Uterus (tissue), 4 donors: ENCODE measurements at places on chromosomes 6 and 20. TPM values are rescaled to one million over a fixed set of nuclear protein-coding genes. Genes with fewer than 3 reads are reported as not detected.

The REPS1 gene
- 266 TPM for total RNA-seq

The TRIM38 gene
- total RNA-seq, result 18.5 TPM

The ZNF512B gene
- total RNA-seq, result 23.3 TPM

The VSX1 gene
- not detected for total RNA-seq

The OR2H2 gene
- total RNA-seq, result not detected

The SCUBE3 gene
- 3.3 TPM for total RNA-seq

The CNR1 gene
- 6.4 TPM for total RNA-seq

GRCh38 chr6:87914637-87915395, 132.8 kb upstream of the SPACA1 start:
- DNase-seq, result no peak

DNA sequence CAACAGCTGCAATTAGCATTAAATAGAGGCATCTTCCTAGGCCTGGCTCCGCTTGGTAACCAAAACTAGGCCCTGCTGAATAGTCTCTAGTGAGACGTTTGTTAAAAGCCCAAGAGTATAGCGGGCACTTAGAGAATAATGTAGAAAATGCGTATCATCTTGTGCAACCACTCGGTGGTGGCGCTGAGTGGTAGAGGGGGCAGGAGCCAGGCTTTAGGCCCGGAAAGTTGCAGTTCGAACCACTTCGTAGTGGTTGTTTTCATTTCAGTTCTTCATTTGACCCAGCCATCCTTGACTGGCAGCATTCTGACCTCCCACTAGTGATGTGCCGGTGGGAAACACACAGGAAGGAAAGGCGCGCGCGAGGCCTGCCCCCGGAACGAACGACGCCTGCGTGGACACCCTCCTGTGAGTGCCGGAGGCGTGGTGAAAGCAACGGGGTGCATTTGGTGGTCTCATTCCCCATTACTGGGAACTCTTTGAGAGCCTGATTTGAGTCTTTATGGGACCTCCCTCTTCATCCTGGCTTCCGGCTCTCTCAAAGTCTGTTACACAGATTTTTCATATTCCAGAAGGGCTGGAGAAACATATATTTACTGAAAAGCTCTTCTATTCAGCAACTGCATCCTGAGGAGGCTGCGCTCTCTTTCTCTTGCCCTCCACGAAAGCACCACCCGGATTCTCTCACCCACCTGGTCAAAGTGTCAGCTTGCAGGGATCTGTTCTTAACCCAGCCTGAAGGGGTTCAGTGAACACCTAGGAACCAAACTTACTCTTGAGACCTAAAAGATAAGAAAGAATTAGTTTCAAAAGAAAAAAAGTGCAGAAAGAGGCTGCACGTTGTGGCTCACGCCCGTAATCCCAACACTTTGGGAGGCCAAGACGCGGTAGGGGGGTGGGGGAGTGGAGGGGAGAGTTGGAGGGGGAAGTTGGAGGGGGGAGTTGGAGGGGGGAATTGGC, 18.2 kb downstream of the GPX5 start:
- DNase-seq, result peak; percentile 13

DNA sequence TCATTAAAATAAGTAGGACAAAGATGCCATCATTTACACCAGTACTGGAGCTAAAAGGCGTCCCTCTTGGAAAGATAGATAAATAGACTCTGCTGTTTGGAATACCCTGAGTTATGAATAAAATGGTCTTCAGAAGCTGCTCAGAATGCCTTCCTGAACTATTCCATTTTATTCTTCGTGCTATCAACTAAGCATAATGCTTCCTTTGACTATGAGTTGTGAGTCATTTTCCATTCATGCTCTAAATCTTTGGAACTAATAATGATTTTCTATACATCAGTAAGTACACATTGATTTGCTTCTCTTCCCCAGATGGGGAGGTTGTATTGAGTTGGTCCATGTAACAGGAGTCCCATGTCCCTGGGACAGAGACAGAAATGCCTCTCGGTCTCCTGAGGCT, 98.3 kb upstream of the PDE7B start:
- no peak for DNase-seq

- no peak for DNase-seq
Measured at GRCh38 chr6:2830183-2830582, 11.5 kb downstream of the SERPINB1 start.

DNA sequence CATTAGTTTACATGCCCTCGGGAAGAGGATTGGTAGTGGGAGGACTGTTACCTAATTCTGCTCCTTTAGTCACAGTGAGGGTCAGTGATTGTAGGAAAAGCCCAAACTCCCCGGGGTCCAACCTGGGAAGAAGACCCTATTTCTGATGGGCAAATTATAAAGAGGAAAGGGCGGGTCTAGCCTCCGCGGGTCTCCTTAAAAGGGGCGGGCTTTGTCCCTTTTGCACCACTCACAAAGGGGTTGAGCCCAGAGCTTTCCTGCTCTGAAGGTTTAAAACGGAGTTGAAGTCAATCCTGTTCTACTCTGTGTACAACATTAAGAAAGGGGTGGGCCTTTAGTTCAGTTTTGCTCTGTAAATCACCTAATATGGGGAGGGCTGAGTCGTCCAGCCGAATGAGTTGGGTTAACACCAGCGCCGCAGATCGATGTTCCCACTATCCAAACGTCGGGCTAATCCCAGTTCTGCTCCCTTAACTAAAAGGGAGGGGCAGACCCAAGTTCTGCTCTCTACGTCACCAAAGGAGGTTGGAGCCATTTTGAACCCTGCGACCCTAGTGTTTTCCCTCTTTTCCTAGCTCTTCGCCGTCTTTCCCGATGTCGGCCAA, 920 bp upstream of the RNF5 start:
- DNase-seq, result no peak

- peak; percentile 22 for DNase-seq
Measured at GRCh38 chr6:143940011-143940597, 68.0 kb downstream of the PLAGL1 start.

- DNase-seq, result no peak
Measured at GRCh38 chr6:124470803-124471202, 491.4 kb upstream of the RNF217 start.

DNA sequence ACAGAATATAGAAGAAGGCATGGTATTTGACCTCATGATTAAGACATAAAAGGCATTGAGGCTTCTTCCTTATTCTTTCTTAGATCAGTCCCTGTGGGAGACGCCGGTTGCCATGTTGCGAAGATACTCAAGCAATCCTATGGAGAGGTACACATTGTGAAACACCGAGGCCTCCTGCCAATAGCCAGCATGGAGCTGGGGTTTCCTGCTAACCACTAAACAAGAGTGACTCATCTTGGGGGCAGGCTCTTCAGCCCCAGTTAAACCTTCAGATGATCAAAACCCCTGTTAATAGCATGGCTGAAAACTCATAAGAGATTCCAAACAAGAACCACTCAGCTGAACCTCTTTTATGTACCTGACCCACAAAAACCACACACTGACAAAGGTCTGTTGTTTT, 478.8 kb downstream of the CD83 start:
- DNase-seq, result no peak

DNA sequence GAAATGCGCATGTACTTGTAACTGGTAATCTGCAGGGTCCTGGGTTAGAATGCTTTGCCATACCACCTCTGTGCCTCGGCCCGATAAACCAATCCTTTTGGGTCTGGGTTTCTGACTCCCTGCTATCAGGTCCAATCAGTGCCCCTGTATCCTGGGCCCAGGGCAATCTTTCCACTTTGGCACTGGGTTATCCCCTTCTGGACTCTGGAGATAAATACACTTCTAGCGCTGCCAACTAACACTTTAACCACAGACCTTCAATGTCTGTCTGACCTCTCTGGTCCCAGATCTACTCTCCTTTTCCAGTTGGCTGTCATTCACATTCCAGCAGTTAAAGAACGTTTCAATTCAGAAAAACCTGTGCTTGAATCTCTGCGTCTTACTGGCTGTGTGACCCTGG, 55.3 kb downstream of the DNAAF9 start:
- no peak for DNase-seq

GRCh38 chr20:55086421-55086820, 611.0 kb downstream of the DOK5 start:
- no peak for DNase-seq

- DNase-seq, result no peak
Measured at GRCh38 chr20:45545754-45546453, 1.3 kb downstream of the EPPIN start.

- DNase-seq, result no peak
Measured at GRCh38 chr6:16092990-16093389, 35.9 kb upstream of the MYLIP start.

DNA sequence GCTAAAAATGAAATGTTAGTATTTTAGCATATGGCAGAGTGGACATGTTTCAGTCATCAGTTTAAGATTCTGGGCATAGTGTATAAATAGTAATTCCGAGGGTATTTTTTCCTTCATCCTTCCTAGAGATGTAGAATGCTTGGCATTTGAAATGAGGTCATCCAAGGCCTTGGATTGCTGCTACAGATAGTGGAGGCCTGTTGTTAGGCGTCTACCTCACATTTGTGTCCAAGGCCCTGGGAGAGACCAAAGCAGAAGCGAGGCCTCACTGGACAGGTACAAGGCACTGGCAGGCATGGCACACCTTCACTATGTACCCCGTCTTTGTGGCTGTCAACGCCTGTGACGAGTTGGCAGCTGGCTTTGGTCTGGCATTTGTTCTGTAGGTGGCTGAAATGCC, 58.0 kb downstream of the DTD1 start:
- no peak for DNase-seq

- DNase-seq, result no peak
Measured at GRCh38 chr6:47650553-47651432, 47.6 kb upstream of the ADGRF4 start.

- peak; percentile 67 for DNase-seq
Measured at GRCh38 chr20:17570347-17571152, 675 bp downstream of the DSTN start.

- no peak for DNase-seq
Measured at GRCh38 chr6:137155830-137156229, 17.6 kb downstream of the IL22RA2 start.

GRCh38 chr6:20684474-20684873, 150.2 kb downstream of the CDKAL1 start:
- DNase-seq, result no peak

DNA sequence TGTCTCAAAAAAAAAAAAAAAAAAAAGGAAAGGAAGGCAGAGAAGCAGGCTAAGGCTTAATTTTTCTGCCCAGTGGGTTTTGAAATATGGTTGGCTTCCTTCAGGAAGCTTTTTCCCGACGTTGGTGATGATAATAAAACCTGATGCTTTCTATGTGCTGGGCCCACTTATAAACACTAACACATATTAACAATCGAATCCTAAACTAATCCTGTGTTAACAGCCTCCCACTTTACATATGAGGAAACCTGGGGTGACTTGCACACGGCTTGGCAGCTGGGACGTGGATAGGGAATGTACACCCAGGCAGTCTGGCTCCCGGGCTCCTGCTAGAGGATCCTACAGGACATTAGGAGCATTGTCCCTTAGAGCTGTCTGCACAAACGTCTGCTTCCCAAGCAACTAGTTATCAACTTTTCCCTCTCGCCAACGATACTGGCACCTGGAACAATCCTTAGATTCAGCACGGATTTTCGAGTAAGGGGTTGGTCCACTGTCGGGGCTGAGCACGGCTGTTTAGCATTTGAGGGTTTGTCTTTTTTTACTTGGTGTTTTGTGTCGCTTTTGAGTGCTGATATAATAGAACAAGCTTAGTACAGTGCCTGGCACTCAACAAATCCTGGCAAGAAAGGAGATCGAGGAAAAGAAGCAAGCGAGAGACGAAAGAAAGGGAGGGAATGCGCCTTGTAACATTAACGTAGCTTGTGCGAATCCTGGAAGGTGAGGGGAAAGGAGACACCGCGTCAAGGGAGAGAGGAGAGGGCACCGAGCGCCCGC, 622 bp upstream of the KIZ start:
- peak; percentile 29 for DNase-seq

DNA sequence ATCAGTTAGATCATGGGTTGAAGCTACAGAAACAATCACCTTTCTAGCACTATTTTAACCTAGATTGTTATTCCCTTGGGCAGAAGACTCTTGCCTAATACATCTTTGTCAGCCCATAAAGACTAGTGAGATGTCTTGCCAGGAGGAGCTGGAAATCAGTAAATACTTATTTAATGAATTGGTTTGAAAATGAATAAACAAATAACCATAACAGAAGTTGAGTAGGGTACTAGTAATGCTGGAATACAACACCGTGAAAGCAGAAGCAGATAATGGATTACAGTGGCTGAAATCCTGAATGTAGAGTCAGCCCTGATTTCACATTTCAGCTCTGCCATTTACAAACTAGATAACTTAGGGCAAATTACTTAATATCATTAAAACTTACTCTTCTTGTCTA, 236.1 kb downstream of the PACRG start:
- DNase-seq, result no peak

GRCh38 chr20:7348253-7348652, 580.8 kb downstream of the BMP2 start:
- DNase-seq, result no peak

GRCh38 chr6:98579941-98580340, 254.4 kb upstream of the POU3F2 start:
- DNase-seq, result no peak

- no peak for DNase-seq
Measured at GRCh38 chr6:97919046-97919445, 636.0 kb upstream of the MMS22L start.

DNA sequence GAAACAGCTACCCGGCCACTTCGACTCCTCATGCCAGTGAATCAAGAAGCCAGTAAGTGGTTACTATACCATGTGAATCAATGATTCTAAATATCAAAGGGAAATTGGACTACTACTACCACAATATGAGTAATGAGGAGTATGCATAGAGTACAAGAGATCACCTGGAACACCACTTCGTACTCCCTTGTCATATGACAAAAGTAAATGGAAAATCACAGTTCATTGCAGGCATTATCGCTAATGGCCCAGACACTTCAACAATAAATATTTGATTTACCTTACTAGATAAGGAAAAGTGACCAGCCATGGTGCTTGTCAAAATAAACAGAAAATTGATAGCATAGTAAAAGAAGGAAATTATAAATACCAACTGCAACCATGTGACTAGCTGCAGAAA, 73.1 kb downstream of the BMP5 start:
- DNase-seq, result no peak

DNA sequence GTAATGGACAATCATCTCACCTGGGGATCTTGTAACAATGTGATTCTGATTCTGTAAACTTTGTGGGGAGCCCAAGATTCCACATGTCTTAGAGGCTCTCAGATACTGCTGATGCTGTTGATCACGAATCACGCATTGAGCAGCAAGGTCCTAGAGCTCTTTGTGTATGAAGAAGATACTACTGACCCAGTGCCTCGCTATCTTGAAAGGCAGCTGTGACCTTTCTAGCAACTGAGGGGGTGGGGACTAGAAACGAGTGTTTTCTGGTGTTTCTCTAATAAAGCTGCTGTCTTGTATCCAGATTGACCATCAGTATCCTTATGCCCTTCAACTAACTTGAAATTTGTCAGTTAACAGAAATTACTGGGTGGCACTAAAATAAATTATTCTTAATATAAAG, 142.9 kb downstream of the MTHFD1L start:
- no peak for DNase-seq

- DNase-seq, result no peak
Measured at GRCh38 chr20:44247131-44247571, at the start of gene GDAP1L1. Gene GDAP1L1, plus strand, starts transcription at chr20:44247308. Its CDS starts 27 bp downstream, at chr20:44247335.
